ENCODE measurements at places on chromosomes 2 and 18.

DNA sequence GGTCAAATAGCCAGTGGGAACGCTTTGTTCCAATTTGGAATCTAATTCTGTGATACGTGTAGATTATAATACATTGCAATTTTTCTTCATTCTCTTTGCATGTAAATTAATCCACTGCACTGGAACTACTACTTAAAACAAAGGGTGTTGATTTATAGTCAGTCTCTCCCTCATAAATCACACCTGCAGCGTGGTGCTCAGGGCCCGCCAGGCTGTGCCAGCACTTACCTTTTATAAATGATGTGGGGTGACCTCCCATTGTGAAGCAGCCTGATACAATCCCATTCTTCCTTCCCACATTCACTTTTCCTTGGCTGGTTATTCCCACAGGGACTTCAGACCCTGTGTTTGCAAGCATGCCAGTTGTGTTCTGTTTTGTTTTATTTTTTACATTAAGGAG, 302.3 kb upstream of the ID2 start:
- no peak for DNase-seq

- no peak for DNase-seq
Observed at GRCh38 chr2:154046493-154046892, 174.8 kb downstream of the GALNT13 start.

DNA sequence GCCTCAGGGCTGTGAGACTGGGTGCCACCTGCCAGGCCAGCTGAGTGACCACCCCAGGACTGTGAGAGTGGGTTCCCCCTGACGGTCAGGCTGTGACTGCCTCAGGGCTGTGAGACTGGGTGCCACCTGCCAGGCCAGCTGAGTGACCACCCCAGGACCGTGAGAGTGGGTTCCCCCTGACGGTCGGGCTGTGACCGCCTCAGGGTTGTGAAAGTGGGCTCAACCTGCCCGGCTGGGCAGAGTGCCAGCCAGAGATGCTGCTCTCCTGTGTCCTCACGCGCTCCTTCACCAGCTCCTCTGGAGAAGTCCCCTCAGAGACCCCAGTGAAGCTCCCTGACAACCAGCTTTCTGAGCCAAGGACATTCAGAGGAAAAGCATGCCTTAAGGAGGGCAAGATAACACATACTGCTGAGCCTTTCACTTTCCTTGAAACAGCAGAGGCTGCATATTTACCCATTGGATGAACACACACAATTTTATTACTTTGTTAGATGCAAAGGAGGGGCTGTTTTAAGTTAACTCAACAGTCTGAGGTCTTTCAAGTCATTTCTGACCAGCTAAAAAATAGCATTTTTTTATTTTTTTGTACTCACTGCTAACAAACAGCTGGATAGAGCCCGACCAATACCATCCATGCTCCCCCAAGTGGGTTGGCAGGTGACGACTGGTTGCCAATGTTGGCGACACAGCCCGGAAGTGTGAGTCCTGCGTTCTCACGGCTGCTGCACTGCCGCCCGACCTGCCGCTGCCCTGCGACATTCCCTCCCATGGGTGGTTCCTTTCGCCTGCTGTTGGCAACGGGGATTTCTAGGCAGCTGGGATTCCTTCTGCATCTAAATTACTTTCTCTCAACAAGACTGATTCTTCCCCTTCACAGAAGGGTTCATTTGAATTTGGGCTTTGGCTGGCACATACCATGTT, 70.7 kb downstream of the NDUFA10 start:
- DNase-seq: no peak

DNA sequence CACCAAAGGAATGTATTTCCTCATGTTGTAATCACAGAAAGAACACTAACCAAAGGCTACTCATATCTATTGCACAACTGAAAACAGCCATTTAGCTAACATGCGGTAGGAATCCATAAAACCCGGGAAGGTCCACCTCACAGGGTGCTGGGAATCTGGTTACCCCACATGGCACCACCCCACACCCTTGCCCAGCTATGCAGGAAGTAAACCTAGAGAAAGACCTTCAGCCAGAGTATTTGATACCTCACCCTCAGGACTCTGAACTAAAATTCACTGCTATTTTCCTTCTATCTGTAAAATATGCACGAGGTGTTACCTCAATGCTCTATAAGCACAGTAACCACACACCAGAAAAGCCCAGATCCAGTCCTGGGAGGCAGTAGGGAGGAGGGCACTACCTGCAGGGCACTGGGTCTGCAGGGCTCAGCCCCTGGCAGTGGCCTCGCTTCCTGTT, 45.8 kb downstream of the PTPN2 start:
- no peak for DNase-seq

DNA sequence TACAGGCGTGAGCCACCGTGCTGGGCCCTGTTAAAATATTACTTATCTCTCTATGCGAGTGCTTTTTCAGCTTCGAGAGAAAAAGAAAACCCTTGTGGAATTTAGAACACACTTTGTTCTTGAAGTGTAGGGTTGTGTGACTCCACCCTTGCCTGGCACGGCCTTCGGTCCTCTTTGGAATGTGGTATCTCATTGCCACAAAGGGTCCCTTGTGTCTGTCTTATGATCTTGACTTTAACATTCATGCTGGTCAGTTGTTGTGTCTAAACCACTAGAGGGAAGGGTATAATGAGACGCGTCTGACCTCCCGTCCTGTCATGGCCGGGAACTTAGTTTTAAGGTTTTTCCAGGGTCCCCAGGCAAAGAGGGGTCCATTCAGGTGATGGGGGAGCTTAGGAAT, 246.4 kb downstream of the VAPA start:
- no peak for DNase-seq

GRCh38 chr2:134120733-134121630, 132.9 kb upstream of the MGAT5 start:
- no peak for DNase-seq

DNA sequence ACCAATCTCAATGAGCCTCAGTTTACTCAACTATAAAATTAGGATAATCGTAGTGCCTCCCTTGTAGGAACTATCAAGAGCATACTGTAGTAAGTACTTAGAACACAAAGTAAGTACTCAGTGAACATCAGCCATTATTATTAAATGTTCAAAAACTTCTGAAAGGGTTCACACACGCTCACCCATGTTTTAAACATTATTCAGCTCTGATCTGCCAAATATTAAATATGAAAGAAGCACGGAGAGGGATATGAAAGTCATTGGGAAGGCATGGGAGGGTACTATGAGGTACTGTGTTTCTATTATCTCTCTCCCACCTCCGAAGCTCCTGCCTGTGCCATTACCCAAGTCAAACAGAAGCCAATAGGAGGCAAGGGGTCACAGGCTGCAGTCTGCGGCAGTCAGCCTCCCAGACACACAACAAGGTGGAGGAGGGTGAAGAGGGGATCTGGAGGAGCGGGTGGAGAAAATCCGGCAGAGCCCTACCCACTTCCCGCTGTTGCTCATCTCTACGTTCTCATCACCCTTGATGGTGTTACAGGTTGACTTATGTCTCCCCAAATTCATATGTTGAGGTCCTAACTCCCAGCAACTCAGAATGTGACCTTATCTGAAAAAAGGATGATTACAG, 2.0 kb upstream of the TBC1D8 start:
- DNase-seq: no peak

GRCh38 chr2:200340508-200341224, 34.2 kb downstream of the SPATS2L start:
- DNase-seq: no peak

DNA sequence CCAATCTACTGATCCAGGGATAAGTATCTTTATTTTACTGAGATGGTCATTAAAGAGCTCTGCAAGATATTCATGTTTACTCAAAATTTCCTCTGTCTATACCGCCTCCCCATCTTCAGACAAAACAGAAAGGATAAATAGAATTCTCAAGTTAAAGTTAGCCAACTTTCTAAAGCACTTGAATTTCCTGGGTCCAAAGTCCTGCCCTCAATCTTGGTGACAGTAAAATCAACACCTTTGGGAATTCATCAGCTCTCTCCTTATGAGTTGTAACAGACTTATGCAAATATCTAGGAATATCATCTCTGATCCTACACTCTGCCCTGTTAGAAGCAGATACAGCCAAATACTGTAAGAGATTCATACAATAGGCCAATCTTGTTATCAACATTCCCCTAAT, 122.5 kb upstream of the HAAO start:
- DNase-seq: no peak

DNA sequence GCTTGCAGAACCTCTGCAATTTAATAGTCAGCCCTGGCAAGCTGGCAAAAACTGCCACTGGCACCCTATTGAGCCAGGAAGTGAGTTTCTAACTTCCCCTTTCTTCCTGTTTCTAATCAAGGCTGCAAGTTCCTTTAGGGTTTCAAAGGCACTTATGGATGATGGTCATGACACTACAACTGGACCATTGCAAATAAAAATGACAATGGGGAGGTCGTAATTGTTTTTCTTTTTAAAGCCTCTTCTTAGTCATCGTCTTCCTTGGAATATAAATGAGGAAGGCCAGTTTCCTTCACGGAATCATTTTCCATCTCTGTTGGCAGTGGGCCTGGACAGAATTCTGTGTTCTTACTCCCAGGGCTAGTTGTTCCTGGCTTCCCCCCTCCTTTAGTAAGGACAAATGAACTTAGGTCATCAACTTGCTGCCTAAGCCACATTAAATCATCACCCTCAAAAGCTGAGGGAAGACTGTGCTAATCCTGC, 35.8 kb downstream of the SH3RF3 start:
- DNase-seq: no peak

- no peak for DNase-seq
Observed at GRCh38 chr2:170818036-170818751, 1.5 kb downstream of the GAD1 start.

DNA sequence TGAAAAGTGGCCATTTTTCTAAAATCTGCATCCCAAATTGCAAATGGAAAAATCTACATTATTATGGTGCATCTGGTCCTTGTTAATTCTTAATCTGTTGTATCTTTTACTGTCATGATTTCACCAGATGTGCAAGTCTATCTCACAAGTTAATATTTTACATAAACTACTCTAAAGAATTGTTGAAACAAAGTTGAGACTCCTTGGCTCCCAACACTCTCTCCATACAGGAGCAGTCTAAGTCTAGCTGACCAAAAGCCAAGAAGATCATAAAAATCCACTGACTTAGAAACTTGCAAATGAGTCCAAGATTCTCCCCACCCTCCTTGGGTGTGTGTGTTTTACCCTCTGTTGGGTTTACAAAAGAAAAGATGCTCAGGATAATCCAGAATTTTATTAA, 85.1 kb downstream of the NCKAP5 start:
- no peak for DNase-seq

DNA sequence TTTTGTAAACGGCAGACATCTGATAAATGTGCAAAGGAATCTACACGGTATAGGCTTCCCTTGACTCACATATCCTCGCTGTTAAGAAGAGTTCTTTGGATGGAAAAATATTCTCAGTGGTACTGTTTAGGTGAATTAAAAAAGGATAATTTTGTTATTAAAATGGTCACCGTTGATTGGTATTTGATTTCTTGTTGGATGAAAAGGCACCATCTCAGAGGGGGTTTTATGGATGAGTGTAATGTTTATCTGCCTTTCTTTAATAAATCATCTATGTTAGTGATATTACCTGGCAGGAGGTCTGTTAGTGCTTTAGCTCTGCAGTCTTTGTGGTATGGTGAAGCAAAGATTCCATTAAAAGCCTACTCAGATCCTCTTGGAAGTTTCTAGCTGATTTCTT, 92.3 kb downstream of the MGAT5 start:
- DNase-seq: no peak

- DNase-seq: no peak
Observed at GRCh38 chr18:64986906-64987495, 763.8 kb upstream of the CDH7 start.
